ENCODE measurements at places on chromosomes 1 and 21. TPM values are rescaled to one million over a fixed set of nuclear protein-coding genes. Genes with fewer than 3 reads are reported as not detected.
A peak's percentile ranks its signal among the peaks of the same experiment; 100 is the strongest.

ZNF648 gene
- total RNA-seq: not detected

BGLAP gene
- 1.1 TPM for total RNA-seq

DNA sequence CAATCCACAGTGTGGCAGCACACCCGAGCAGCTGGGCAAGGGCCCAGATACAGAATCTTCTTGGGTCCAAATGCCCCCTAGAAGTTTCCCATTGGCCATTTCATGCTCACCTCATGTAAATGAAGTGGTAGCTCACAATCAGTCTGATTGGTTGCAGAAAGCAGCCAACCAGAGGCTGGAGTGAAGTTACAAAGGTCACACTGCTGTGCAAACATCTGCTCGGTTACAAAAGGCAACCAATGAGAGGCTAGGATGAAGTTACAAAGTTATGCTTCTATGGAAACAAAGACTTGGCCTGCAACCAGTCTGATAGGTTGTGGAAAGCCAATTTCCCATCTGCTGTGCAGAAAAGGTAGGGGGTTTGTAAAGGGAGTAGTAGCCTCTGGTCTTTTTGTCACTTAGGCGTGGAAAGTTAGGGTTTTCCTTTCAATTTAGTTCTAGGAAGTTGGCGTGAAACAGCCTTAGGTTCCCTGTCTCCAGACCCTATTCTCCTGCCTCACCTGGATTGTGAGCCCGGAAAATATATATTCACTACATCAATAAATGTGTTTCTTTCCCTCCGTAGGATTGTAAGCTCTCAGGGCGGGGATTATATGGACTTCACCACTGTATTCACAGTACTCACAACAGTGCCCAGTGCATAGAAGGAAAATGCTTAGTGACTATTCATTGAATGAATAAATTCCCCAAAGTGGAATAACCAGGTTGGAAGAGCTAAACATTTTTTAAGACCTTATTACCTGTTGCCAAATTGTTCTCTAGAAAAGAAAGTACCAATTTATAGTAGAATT lies 91.9 kb downstream of the URB2 start:
- no peak for DNase-seq

DNA sequence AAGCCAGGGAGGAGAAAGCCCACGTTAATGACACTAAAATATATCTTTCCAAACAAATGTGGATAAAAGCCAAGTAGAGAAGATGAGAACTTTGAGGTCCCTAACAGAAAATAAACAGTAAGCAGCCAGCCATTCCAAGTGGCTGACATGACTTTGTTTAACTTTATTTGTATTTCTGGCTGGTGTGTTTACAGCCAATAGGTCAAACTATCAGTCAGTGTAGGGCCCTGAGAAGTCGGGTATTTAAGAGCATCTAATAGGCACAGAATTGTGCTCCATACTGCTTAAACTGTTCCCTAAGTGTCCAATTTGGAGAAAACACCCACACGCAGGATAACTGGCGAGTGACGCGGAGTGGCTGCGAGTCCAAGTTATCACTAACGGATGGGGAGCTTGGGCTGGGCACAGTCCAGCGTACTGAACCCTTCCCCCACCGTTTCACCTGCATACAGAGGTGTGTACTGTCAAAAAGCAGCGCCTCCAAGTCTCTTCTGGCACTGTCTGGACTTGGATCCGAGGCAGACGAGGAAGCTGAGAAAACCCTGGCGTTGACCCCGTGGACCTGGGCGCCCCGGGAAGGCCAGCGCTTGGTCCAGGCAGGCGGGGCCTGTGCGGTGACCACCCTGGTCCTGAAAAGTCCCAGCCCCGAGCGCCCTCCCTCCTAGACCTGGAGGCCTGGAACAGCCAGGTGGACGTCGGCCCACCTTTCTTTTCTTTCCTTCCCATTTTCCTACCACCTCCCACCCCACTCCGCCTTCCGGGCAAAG lies 662 bp upstream of the LGALS8 start:
- DNase-seq: peak; percentile 66

DNA sequence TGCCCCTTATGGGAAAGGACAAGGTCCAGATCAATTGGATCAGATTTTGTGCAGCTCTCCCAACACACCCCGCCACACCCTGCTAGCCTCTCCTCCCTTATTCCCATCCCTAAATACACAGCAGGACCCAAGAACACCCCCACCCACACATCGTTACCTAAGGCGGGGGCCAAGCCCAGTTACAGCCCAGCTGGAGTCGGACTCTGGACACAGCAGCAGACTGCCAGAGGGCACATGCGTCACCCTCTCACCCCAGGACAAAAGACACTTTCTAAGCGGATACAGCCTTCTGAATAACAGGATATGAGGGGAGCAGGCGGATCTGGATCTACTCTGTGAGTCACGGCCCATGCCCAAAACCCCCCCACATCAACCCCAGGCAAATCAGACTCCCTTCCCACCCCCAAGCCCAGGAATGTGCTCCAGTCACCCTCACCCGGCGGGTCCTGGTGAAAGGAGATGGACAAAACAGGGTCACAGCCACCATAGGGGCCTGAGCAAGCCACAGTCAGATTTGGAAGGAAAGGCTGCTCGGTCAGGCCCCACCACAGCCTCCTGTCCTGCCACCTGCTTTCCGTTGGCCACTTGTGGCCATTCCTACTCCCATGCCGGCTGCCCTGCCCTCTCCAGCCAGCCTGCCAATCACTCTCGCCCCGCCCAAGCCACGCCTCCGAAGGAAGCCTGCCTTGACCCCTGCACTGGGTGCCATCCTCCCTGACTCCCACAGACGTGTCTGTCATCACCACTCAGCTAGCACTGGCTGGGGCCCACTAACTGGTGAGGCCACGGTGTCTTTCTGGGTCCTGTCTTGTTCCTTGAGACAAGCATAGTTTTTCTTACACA lies 4.0 kb downstream of the S100A16 start:
- peak; percentile 79 for DNase-seq
